ENCODE measurements at places on chromosomes 13 and 19. TPM values are rescaled to one million over a fixed set of nuclear protein-coding genes. Genes with fewer than 3 reads are reported as not detected.
A peak's percentile ranks its signal among the peaks of the same experiment; 100 is the strongest.

The KLK13 gene
- polyA plus RNA-seq, result 0.40 TPM

The RGCC gene
- 17.0 TPM for polyA plus RNA-seq

The CIRBP gene
- polyA plus RNA-seq, result 803 TPM

DNA sequence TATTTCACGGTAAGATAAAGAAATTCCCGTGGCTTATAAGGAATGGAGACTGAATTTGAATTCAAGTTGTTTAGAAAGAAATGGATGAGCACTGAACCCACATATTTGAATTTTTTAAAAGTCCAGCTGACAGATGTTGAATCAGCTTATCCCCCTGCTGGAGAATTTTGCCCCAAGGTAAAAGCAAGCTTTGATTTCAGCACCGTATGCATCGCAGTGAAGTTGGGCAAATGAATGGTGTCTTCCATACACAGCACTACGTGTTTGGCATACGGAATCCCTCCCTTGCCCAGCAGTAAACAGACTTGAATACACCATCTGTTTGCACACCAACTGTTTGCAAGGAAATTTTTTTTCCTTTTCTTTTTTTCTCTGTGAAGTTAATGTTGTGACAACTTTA is 77.5 kb upstream of the PEG3 start:
- DNase-seq, result no peak

- DNase-seq, result peak; percentile 75
These were observed 32.6 kb downstream of the TFDP1 start for GRCh38 chr13:113616991-113617749.

The PCDH20 gene
- polyA plus RNA-seq, result 5.4 TPM

- no peak for DNase-seq
These were observed 19.2 kb downstream of the LPAR6 start for GRCh38 chr13:48393698-48394085.

DNA sequence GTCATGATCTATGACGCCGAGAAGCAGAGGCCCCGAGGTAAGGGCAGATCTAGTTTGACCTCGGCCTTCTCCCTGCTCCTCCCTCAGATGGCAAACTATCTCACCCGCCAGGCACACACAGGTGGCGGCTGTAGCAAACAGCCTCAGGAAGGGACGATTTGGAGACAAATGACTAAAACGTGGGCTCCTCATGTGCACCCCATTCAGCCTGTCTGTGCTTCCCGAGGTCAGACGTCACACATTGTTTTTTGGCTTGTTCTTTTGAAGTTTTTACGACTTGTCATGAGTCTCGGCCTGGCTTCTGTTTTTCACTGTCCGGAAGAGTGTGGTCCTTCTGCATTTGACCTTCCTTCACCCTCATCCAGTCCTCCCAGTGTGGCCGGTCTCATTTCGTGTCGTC is 15.0 kb downstream of the DAZAP1 start:
- DNase-seq, result no peak

DNA sequence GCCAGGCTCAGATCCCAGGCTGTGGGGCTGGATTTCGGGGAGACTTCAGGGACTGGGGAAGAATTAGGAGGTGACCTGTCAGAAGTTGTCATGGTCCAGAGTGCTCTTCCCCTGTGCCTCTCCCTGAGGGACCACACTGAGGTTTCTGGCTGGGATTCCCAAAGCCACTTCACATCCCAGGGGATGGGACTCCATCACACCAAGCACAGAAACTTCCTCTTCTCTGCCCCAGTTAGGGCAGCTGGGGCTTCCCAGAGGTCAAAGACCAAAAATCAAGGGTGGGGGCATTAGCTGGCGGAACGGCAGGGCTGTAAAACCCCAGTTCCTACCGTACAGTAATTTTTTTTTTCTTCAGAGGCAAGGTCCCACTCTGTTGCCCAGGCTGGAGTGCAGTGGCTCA is 7.4 kb downstream of the FCER2 start:
- DNase-seq, result no peak

The RFXAP gene
- polyA plus RNA-seq, result 12.7 TPM

DNA sequence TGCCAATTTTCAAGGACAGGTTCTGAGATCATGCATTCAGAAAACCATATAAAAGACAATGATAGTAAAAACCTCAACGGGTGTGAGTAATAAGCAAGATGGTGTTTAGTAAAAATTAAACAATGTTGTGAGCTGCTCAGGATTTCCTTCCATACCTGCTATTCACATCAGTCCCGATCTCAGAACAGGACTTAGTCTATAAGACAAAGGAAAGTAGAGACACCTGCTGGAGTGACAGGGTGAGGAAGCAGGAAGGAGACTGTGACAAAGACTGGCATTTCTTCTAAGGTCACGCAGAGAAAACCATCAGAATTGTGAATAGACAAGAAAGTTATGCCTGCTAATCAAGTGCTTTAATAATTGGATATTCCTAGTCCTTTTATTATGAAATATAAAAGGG is 648.0 kb downstream of the DACH1 start:
- no peak for DNase-seq

The CACNG7 gene
- 1.0 TPM for polyA plus RNA-seq

DNA sequence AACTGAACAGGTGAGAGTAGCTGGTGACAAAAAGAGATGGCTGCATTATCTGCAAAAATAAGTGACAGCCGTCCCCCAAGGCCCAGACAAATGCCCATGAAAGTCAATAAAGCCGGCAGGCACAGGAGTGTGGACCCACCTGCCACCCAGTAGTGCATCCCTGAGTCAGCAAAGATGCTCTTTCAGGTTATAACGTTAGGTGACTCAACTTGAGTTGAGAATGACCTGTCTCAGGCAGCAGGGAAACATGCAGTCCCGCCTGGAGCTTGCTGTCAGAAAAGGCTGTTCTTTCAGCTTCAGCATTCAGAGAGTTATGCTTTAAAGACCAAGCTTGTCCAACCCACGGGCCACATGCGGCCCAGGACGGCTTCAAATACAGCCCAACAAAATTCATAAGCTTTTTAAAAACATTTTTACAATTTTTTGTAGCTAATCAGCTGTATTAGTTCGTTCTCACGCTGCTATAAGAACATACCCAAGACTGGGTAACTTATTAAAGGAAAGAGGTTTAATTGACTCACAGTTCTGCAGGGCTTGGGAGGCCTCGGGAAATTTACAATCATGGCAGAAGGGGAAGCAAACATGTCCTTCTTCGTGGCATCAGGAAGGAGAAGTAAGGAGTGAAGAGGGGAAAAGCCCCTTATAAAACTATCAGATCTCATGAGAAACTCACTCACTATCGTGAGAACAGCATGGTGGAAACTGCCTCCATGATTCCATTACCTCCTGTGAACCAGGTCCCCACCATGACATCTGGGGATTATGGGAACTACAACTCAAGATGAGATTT is 110.4 kb downstream of the RAB20 start:
- no peak for DNase-seq

DNA sequence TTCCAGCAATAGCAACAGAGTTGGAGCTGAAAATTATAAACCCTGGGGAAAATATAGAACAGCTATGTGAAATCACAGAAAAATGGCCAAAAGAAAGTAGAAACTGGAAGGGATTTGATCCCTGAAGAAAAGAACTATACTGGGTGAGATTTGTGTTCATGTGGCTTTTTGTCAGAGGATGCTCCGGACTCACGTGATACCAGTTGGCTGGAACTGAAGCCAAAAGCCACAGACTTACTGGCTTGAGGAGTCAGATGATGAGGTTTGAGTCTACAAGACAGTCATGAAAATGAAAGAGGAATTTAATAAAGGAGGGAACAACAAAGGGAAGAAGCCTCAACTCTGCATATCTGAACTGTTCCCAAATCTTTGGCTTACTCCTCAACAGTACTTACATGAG is 427.1 kb downstream of the GPC5 start:
- DNase-seq, result no peak

DNA sequence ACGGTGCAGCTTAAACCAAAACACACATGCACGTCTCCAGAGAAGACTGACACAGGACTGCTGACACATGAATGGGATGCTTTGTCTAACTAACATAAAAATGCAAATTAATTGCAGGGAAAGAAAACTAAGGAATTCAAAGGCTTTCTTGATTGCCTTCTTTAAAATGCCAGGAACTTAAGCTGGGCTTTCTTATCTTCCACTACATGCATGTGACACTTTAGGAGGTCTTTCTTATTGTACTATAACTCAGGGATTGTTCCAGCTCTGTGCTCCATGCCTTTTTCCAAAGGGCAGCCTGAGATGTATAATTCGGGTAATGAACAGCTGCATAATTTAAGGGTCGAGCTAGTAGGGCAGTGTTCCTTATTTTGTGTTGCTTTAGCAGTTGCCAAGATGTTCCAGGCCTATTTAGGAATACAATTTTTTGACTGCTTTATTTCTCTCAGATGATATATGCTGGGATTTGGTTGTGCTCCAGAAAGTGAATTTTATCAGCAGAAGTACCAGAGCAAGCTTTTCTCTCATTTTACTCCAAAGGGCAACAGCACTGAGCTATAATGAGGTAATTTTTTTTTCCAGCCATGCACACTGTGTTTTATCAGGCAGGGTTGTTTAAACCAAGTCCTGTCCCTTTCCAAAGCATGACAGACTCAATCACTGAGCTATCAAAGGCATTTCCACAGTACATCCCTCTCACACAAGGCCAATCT is 885.2 kb downstream of the PCDH9 start:
- DNase-seq, result peak; percentile 70

DNA sequence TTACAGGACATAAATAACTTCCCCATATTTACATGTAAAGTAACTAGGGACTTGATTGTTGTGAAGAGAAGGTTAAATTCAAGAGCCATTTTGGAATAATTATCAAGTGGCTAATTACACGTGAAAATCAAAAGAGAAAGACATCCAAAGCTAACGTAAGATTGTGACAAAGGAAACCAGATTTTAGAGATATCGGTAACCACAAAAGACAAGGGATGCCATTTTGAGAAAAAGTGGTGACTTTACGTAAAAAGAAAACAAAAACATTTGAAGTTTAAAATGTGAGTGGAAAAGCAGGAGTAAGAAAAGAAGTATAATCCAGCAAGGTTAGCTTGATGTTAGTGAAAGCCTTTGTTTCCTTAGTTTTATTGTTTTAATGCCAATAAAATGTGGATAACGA is 10.9 kb upstream of the VWA8 start:
- DNase-seq, result no peak

- DNase-seq, result no peak
These were observed 326.7 kb downstream of the SHISA2 start for GRCh38 chr13:25725104-25725503.

DNA sequence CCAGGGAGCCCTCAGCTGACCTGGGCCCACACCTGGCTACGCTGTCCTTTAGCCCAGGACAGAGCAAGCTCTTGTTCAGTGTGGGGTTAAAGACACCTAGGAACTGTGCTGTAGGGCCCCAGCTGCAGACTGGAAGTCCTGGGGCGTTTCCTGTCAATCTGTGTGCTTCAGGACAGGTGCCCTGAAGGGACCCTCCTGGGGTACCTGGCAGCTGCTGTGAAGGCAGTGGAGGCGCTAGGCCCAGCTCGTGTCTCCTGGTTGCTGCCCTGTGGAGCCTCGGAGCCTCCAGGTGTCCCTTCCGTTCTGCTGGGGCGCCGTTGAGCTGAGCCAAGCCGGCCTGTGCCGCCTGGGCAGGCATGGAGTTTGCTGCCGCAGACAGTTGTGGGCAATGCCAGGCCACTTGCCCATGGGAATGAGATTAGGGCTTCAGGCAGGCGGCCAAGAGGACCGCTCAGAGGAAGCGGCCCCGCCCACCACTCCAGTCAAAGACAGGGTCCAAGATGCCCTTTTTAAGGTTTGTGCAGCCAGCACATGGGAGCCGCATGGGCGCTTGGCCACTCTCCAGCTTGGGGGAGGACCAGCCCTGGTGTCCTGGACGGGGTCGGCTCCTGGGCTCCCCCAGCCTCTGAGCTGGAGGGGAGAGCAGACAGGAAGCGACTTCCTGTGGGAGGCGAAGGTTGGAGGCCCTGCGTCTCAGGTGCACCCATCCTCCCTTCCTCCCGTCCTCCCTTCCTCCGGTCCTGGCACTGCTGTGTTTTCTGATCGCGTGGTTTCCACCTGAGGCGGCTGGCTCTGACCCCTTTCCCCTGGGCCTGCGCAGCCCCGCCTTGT is 4.0 kb downstream of the PTBP1 start:
- DNase-seq, result no peak

GRCh38 chr13:109366525-109366924 is 419.9 kb downstream of the IRS2 start:
- DNase-seq, result no peak

GRCh38 chr13:97753942-97754670 is 199.4 kb upstream of the IPO5 start:
- no peak for DNase-seq

The LGALS7 gene
- 1.00 TPM for polyA plus RNA-seq

DNA sequence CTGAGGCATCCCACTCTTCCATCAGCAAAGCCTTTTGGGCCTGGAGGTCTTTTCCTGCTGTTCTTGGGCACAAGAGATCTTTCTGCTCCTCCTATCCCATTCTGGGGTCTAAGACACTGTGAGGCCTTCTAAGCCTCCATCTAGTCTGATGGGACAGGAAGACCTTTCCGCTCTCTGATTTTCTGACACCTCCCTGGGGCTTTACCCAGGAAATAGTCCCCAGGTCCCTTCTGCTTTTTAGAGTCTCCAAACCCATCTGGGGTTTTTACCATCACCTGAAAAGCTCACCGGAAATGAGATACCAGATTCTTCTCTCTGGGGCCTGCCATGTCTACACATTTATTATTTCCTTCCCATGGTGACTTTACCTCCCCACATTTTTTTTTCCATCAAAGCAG is 21.1 kb downstream of the CLEC17A start:
- no peak for DNase-seq

The COMP gene
- 0.76 TPM for polyA plus RNA-seq

DNA sequence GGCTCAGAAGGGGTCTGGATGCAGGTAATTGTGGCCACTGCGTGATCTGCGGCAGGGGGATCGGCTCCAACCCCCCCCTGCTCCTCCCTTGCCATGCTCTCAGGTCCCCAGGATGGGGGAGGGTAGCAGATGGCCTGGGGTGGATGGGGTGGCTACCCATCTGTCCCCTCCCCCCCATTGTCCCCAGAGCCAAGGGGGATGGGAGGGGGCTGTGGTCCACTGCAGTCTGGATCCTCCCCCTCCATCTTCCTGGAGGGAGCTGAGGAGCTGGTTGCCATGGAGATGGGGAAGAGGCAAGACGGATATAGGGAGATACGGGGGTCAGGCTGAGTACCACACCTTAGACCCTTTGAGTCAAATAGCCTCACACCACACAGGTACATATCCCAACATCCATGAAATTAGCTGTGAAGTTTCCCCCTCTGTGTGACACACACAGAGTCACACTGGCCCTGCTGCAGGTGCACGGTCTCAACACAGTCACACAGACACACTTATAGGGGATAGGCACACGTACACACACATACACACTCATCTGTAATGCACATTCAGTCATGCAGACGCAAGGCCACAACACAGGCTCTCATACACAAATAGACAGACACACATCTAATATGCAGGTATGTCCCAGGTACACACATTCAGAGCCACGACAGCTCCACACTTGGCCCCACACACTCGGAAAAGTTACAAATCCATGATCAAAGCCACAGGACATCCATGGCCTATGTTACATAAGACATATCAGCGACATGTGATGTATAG is 1.8 kb upstream of the NOVA2 start:
- no peak for DNase-seq

GRCh38 chr13:29991343-29991742 is 140.9 kb upstream of the UBL3 start:
- no peak for DNase-seq

GRCh38 chr13:66207610-66208009 is 1022.5 kb downstream of the PCDH9 start:
- DNase-seq, result no peak

Measured in renal cortex interstitium (tissue), 15 donors.